GM04503 (cell line): ENCODE measurements at places on chromosomes 5 and 9.
A peak's percentile ranks its signal among the peaks of the same experiment; 100 is the strongest.

GRCh38 chr5:151006704-151007334 lies 13.6 kb upstream of the GPX3 start:
- DNase-seq: no peak

- DNase-seq: no peak
These were observed 6.2 kb upstream of the FYB1 start for GRCh38 chr5:39225405-39226099.

DNA sequence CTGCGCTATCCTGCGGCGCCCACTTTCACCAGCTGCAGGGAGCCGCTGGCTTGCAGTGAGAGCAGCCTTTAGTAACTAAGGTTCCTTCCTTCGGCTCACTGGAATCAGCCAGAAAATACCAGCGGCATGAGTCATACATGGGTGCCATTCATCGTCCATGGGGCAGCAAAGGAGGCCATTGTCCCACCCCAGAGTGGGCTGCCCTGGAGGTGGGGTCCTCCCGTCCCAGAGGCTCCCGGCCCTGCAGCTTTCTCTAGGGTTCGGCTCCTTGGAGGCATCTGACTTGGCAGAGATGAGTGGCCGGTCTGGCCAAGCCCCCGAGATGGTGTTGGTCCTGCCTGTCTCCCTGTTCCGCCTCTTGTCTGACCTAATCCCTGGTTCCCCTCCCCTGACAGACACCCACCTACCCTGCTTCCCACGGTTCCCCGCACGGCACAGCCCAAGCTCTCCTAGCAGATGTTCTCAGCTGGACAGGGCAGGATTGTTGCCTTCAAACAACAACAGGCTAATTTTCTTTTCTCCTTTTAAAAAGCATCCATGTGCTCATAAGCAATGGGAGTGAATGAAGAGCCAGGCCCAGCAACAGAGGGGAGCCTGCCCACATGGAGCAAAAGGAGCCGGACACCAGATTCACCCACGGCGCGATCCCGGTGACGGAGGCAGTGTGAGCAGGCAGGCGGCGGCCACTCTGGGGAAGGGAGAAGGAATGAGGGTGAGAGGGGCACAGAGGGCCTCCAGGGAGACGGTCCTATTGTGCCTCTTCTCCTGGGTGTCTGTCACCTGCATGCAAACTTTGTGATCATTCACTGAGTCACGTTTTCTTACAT lies 97.0 kb upstream of the COL5A1 start:
- DNase-seq: peak; percentile 50

GRCh38 chr5:65722575-65723403 lies 784 bp downstream of the NLN start:
- DNase-seq: no peak

- no peak for DNase-seq
These were observed 38.5 kb downstream of the SLC22A5 start for GRCh38 chr5:132407970-132408369.

DNA sequence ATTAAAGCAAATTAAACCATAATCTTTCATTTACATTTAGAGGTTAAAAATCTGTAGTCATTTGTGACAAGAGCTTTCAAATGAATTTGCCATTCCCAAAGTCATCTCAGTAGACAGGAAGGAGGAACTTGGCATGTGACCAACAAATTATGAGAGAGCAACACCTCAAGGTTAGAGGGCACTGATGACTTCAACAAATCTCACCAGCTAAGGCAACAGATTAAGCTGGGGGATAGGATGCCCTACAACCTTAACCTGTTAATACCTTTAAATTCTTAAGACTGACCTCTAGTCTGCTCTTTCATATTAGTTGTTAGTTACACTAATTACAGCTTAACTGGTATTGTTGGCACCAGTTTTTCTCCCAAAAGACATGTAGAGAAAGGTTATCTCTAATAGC lies 18.4 kb downstream of the POU5F2 start:
- DNase-seq: no peak
